ENCODE measurements at places on chromosomes 7 and 10.

GRCh38 chr7:105268511-105269392 lies 120.0 kb downstream of the SRPK2 start:
- H3K27me3 ChIP-seq = no peaks in the 10 kb centered on the region
- peak overlapping the region; percentile 20 for H3K27ac ChIP-seq
- DNase-seq = peak; percentile 57

DNA sequence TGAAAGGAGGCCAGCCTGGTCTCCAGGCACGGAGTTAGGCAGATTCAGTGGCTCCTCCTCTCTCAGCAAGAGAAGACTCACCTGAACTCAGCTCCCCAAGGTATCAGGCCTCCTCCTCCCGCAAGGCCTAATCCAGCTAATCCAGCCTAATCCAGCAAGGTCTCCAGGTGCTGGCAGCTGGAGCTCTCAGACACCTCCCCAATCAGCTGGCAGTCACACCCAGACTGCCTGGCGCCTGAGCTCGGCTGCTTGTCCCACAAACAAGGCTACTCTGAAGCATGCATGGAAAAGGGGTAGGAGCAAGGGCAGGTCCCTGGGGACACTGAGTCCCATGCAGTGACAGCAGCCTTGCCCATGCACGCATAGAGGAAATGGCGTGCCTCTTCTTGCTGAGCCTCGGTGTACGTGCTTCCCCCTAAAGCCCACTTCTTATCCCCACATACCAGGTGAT lies 3.3 kb upstream of the OPN4 start:
- DNase-seq = no peak
- no peaks in the 10 kb centered on the region for H3K36me3 ChIP-seq
- no peaks in the 10 kb centered on the region for H3K27me3 ChIP-seq
- H3K4me1 ChIP-seq = no peaks in the 10 kb centered on the region

- H3K27ac ChIP-seq = no peak overlapping the region
- H3K36me3 ChIP-seq = no peaks in the 10 kb centered on the region
- no peak for DNase-seq
- H3K4me3 ChIP-seq = no peak overlapping the region
- H3K27me3 ChIP-seq = no peaks in the 10 kb centered on the region
Observed at GRCh38 chr10:31756729-31757110, 171.9 kb downstream of the ARHGAP12 start.

GRCh38 chr7:25832929-25833328 lies 319.1 kb upstream of the NFE2L3 start:
- no peaks in the 10 kb centered on the region for H3K36me3 ChIP-seq
- DNase-seq = no peak
- no peaks in the 10 kb centered on the region for H3K27me3 ChIP-seq
- no peak overlapping the region for H3K4me3 ChIP-seq

- H3K4me1 ChIP-seq = no peaks in the 10 kb centered on the region
- H3K27ac ChIP-seq = no peak overlapping the region
- no peaks in the 10 kb centered on the region for H3K36me3 ChIP-seq
- no peak for DNase-seq
- H3K27me3 ChIP-seq = no peaks in the 10 kb centered on the region
- no peak overlapping the region for H3K4me3 ChIP-seq
Observed at GRCh38 chr7:132455378-132455777, 120.9 kb downstream of the PLXNA4 start.

- no peaks in the 10 kb centered on the region for H3K27me3 ChIP-seq
- DNase-seq = no peak
- H3K4me3 ChIP-seq = no peak overlapping the region
- H3K27ac ChIP-seq = peak overlapping the region; percentile 17
Observed at GRCh38 chr7:139626817-139627216, 103.3 kb downstream of the CLEC2L start.

- H3K36me3 ChIP-seq = no peaks in the 10 kb centered on the region
- no peak for DNase-seq
- no peak overlapping the region for H3K4me3 ChIP-seq
- H3K27me3 ChIP-seq = no peaks in the 10 kb centered on the region
- H3K27ac ChIP-seq = no peak overlapping the region
- H3K4me1 ChIP-seq = no peaks in the 10 kb centered on the region
Observed at GRCh38 chr10:53737132-53737531, 964.5 kb upstream of the MBL2 start.

- peaks cover 84% of the 10 kb centered on the region for H3K4me1 ChIP-seq
- H3K27ac ChIP-seq = peak overlapping the region; percentile 58
- H3K27me3 ChIP-seq = no peaks in the 10 kb centered on the region
Observed at GRCh38 chr10:80459047-80459865, 5.1 kb downstream of the TSPAN14 start.

- peak; percentile 69 for DNase-seq
- H3K27ac ChIP-seq = no peak overlapping the region
- no peaks in the 10 kb centered on the region for H3K27me3 ChIP-seq
- H3K4me1 ChIP-seq = no peaks in the 10 kb centered on the region
Observed at GRCh38 chr10:21993360-21994001, 10.0 kb downstream of the DNAJC1 start.

DNA sequence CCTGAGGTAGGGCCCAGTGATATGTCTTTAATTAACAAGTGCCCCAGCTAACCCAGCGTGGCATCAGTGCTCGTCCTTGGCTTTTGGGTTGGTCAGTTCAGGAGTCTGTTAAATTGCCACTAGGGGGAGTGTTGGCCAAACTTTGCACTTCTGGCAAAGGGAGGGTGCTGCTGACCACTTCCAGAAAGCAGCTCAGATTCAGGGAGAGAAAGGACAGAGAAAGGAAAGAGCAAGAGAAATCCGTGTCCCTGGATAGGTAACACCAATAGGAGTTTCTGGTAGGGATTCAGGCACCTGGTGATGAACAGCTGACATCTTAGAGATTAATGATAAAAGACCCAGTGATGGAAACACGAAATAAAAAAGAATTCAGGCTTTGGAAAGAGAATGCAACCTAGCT lies 243.1 kb upstream of the AOAH start:
- no peak overlapping the region for H3K27ac ChIP-seq
- DNase-seq = no peak
- H3K4me3 ChIP-seq = no peak overlapping the region
- peaks cover 12% of the 10 kb centered on the region for H3K4me1 ChIP-seq

- DNase-seq = no peak
- H3K36me3 ChIP-seq = no peaks in the 10 kb centered on the region
- H3K4me3 ChIP-seq = no peak overlapping the region
- H3K4me1 ChIP-seq = no peaks in the 10 kb centered on the region
- H3K27ac ChIP-seq = no peak overlapping the region
- no peaks in the 10 kb centered on the region for H3K27me3 ChIP-seq
Observed at GRCh38 chr7:72127136-72127535, 285.0 kb downstream of the CALN1 start.

GRCh38 chr7:44748948-44749731 lies 493 bp downstream of the ZMIZ2 start:
- peak overlapping the region; percentile 97 for H3K27ac ChIP-seq
- DNase-seq = peak; percentile 84
- peaks cover 15% of the 10 kb centered on the region for H3K36me3 ChIP-seq
- H3K27me3 ChIP-seq = no peaks in the 10 kb centered on the region
- H3K4me1 ChIP-seq = peaks cover 52% of the 10 kb centered on the region

DNA sequence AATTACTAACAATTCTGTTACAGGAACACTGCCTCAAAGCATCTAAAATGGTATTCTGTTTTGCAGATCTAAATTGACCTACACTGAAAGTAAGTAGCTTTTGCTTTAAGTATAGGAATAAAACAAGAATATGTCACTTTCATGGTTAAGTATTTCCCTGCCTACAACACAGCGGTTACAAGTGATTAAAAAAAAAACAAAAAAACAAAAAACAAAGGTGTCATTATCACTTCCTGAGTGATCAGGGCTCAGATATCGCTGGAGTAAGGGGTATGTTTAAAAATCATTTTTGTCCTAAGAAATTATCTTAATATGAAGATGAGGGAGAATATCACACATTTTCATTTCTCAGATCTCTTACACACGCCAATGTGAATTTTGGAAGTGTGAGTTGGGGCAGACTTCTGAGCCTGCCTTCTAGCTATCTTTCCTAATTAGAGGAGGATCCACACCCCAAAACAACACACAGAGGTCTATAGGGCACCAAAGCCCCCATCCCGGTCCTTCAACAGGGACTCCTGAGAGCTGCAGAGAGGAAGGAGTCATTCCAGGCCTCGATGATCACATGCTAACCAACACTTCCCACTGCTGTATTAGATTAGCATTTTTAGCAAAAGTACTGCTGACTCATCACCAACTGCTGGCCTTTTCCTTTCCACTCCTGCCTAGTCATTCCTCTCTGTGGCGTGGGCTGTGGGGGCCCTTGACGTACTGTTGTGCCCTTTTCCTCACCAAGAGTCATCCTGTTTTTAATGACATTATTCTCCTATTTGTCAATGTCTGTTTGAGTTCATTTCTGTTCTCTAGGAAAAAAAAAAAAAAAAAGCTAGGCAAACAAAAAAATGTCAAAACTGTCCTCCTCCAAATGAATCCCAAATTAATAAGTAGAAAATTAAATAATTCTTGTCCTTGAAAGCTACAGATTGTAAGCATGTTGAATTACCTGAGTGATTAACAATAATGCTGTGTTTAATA lies 31.2 kb downstream of the PRTFDC1 start:
- H3K4me1 ChIP-seq = no peaks in the 10 kb centered on the region
- no peak overlapping the region for H3K4me3 ChIP-seq
- no peaks in the 10 kb centered on the region for H3K36me3 ChIP-seq

GRCh38 chr7:129122751-129123509 lies 21.6 kb upstream of the TSPAN33 start:
- H3K27ac ChIP-seq = peak overlapping the region; percentile 68
- no peaks in the 10 kb centered on the region for H3K27me3 ChIP-seq
- peak; percentile 60 for DNase-seq
- no peak overlapping the region for H3K4me3 ChIP-seq
- no peaks in the 10 kb centered on the region for H3K36me3 ChIP-seq

GRCh38 chr10:103814105-103814504 lies 41.3 kb downstream of the SH3PXD2A start:
- H3K4me3 ChIP-seq = no peak overlapping the region
- no peaks in the 10 kb centered on the region for H3K27me3 ChIP-seq
- DNase-seq = no peak

GRCh38 chr7:139973101-139974050 lies 89.4 kb downstream of the PARP12 start:
- H3K4me1 ChIP-seq = no peaks in the 10 kb centered on the region
- no peak for DNase-seq
- no peaks in the 10 kb centered on the region for H3K36me3 ChIP-seq
- no peak overlapping the region for H3K27ac ChIP-seq
- H3K27me3 ChIP-seq = no peaks in the 10 kb centered on the region
- no peak overlapping the region for H3K4me3 ChIP-seq

GRCh38 chr10:10881117-10881813 lies 136.4 kb upstream of the CELF2 start:
- H3K4me3 ChIP-seq = no peak overlapping the region
- no peaks in the 10 kb centered on the region for H3K4me1 ChIP-seq
- no peak for DNase-seq
- H3K27ac ChIP-seq = no peak overlapping the region
- H3K36me3 ChIP-seq = no peaks in the 10 kb centered on the region
- no peaks in the 10 kb centered on the region for H3K27me3 ChIP-seq

DNA sequence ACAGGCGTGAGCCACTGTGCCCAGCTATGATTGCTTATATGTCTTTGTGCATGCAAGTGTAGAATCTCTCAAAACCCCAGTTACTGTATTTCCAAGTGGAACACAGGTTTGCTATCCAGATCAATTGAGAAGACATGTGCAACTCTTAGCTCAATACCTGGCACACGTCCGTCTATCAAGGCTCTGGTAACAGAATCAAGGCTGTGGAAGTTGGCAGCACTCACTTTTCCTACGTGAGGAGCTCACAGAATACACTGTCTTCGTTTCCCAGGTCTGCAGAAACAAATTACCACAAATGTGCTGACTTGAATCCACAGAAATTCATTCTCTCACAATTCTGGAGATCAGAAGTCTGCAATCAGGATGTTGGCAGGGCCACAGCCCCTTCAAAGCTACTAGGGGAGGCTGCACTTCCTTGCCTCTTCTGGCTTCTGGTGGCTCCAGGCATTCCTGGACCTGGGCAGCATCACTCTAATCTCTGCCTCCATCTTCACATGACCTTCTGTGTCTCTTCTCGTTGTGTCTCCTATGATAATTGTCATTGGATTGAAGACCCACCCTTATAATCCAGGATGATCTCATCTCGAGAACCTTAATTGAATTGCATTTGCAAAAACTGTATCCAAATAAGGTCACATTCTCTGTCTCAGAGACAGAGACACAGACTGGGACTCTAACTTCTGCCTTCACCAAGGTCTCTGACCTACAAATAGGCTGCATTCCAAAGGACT lies 84.8 kb upstream of the C7orf33 start:
- H3K36me3 ChIP-seq = no peaks in the 10 kb centered on the region
- peaks cover 23% of the 10 kb centered on the region for H3K4me1 ChIP-seq
- H3K27ac ChIP-seq = no peak overlapping the region
- no peaks in the 10 kb centered on the region for H3K27me3 ChIP-seq
- DNase-seq = no peak
- no peak overlapping the region for H3K4me3 ChIP-seq

- H3K27me3 ChIP-seq = no peaks in the 10 kb centered on the region
- no peaks in the 10 kb centered on the region for H3K4me1 ChIP-seq
- H3K36me3 ChIP-seq = no peaks in the 10 kb centered on the region
- no peak for DNase-seq
- H3K4me3 ChIP-seq = no peak overlapping the region
- no peak overlapping the region for H3K27ac ChIP-seq
Observed at GRCh38 chr10:18486438-18486837, 164.9 kb downstream of the NSUN6 start.

DNA sequence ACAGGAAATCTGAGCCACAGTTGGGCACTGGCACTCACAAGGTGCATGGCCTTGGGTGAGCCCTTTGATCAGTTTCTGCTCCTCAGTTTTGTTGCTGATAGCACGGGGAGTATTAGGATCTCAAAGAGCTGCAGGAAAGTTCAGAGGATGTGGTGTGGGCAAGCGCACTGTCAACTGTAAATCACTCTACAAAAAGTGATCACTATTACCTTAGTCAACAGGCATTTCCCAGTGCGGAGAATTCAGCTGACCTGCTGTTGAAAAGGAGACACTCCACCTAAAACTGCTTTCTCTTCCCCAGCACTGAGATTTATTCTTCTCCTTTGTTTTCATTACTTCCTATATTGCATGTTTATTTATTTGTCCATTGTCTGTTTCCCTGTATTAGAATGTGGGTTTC lies 331.0 kb downstream of the PRPF18 start:
- DNase-seq = no peak
- H3K27me3 ChIP-seq = no peaks in the 10 kb centered on the region
- no peaks in the 10 kb centered on the region for H3K4me1 ChIP-seq
- H3K27ac ChIP-seq = no peak overlapping the region
- no peaks in the 10 kb centered on the region for H3K36me3 ChIP-seq

GRCh38 chr7:70624500-70625103 lies 507.3 kb upstream of the GALNT17 start:
- no peaks in the 10 kb centered on the region for H3K4me1 ChIP-seq
- no peak for DNase-seq
- H3K27ac ChIP-seq = no peak overlapping the region
- H3K36me3 ChIP-seq = no peaks in the 10 kb centered on the region
